ENCODE measurements at places on chromosomes 11 and 22. TPM values are rescaled to one million over a fixed set of nuclear protein-coding genes. Genes with fewer than 3 reads are reported as not detected.
A peak's percentile ranks its signal among the peaks of the same experiment; 100 is the strongest.

DNA sequence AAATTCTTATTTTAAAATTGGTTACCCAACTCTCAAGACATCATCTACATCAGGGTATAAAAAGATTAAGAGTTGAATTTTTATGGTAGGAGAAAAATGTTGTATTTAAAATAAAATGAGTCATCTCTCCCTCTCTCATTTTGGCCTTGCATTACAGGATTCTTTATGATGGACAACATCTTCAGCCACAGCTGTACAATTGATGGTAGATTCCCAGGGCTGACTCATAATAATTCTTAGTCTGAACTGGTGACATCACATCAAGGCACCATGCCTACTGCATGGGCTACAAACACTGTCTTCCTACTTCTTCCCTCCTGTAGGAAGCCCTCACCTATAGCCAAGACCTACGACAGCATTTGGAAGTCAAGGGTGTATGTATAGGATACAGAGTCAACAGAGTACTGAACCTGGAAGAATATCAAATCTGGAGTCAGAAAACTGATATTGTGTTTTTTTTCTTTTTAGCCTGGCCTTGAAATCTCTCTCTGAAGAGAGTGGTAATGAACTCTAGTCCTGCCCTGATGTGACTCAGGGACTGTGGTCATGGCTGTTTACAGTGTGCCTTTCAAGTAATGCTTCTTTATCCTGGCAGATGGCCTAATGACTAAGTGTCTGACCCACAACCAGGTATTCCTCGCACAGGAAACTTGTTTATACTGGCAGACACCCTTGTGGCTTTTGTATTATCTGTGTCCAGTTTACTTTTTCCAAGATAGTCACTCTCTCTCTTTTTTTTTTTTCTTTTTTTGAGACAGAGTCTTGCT lies 32.5 kb downstream of the MRGPRX2 start:
- no peak overlapping the region for H3K27ac ChIP-seq
- H3K36me3 ChIP-seq: no peaks in the 10 kb centered on the region
- H3K4me1 ChIP-seq: peaks cover 13% of the 10 kb centered on the region

GRCh38 chr11:3230636-3231549 lies 1.3 kb downstream of the MRGPRE start:
- H3K4me3 ChIP-seq: no peak overlapping the region
- 0 out of 2 replicates have a peak, but pooled peaks cover 6% of the 10 kb centered on the region for H3K4me1 ChIP-seq
- no peak overlapping the region for H3K27ac ChIP-seq

- H3K36me3 ChIP-seq: no peaks in the 10 kb centered on the region
- no peaks in the 10 kb centered on the region for H3K4me1 ChIP-seq
- H3K27me3 ChIP-seq: no peaks in the 10 kb centered on the region
- H3K4me3 ChIP-seq: no peak overlapping the region
- no peak overlapping the region for H3K27ac ChIP-seq
Observed at GRCh38 chr11:720017-720641, 14.1 kb downstream of the EPS8L2 start.

- H3K27ac ChIP-seq: peak overlapping the region; percentile 40
- H3K4me3 ChIP-seq: peak overlapping the region; percentile 4
- no peaks in the 10 kb centered on the region for H3K36me3 ChIP-seq
Observed at GRCh38 chr11:6576471-6577373, 26.7 kb downstream of the RRP8 start.

DNA sequence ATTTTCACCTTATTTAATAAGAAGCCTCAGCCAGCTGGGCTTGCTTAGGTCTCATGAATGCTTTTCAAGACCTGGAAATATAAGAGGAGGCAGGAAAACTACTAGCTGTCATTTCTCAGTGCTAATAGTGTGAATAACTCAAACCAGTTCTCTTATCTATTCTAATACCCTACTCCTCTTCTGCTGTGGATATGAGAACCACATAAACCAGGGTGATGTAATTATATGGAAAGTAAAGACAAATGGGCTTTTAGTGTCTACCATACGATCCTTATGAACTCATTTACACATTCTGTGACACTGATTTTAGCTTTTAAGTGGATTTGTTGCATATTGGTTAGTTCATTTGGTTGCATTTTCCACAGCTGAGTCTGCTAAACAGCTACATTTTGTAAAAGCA lies 8.6 kb downstream of the PDGFD start:
- H3K27me3 ChIP-seq: no peaks in the 10 kb centered on the region
- DNase-seq: no peak
- no peaks in the 10 kb centered on the region for H3K36me3 ChIP-seq
- H3K27ac ChIP-seq: no peak overlapping the region
- H3K4me3 ChIP-seq: no peak overlapping the region

DNA sequence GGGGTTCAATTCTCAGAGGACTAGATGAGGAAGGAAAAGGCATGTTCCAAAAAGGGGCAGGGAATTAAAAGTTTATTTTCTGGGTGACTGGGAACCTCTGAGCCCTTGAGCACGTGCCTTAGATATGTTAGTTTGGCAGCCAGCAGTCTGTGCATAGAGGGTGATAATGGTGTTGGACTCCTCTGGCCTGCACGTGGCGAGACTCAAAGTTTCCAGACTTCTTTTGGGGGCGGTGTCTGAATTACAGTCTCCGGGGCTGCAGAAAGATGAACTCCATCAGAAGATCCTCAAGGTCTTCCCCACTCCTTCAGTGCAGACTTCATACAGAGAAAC lies 861 bp upstream of the ZNRF3 start:
- peaks cover 9% of the 10 kb centered on the region for H3K4me1 ChIP-seq
- peak overlapping the region; percentile 85 for H3K4me3 ChIP-seq

- DNase-seq: peak; percentile 30
- H3K27ac ChIP-seq: no peak overlapping the region
- H3K36me3 ChIP-seq: no peaks in the 10 kb centered on the region
- H3K4me1 ChIP-seq: 0 out of 2 replicates have a peak, but pooled peaks cover 5% of the 10 kb centered on the region
Observed at GRCh38 chr22:20455709-20456063, 18.1 kb upstream of the SCARF2 start.

The MDK gene
- 2.7 TPM for total RNA-seq

The GRIK4 gene
- total RNA-seq: not detected
